Metanephros (tissue), 2 donors: ENCODE measurements at places on chromosomes 7 and 10. TPM values are rescaled to one million over a fixed set of nuclear protein-coding genes. Genes with fewer than 3 reads are reported as not detected.

The GDF2 gene
- total RNA-seq, result not detected

The PHTF2 gene
- total RNA-seq, result 24.1 TPM

The PON1 gene
- total RNA-seq, result 0.12 TPM

The SPDYE5 gene
- total RNA-seq, result not detected

The GBF1 gene
- 41.2 TPM for total RNA-seq

The SSMEM1 gene
- total RNA-seq, result not detected

The UCN3 gene
- total RNA-seq, result not detected

The TRIM56 gene
- 16.9 TPM for total RNA-seq

The UPK3B gene
- total RNA-seq, result 1.6 TPM
